D341Med (cell line): ENCODE measurements at places on chromosomes 13 and 19.

DNA sequence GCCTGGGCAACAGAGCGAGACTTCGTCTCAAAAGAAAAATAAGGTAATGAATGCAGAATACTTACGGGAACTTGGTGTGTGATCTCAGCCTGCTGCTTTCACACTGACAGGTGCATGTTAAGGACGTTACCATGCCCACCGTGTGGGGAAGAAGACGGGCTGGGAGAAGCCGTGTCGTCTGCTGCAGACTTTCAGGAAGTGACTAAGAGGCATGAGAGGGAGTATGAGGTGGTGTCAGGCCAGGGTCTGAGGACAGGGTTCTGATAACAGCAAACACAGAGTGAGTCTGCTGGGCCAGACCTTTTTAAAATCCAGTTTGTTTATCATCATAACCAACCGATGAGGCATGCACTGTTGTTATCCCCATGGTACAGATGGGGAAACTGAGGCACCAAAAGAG is 13.6 kb upstream of the GALP start:
- no peak for DNase-seq

- no peak for DNase-seq
Observed at GRCh38 chr19:3518659-3519058, 12.5 kb downstream of the FZR1 start.

DNA sequence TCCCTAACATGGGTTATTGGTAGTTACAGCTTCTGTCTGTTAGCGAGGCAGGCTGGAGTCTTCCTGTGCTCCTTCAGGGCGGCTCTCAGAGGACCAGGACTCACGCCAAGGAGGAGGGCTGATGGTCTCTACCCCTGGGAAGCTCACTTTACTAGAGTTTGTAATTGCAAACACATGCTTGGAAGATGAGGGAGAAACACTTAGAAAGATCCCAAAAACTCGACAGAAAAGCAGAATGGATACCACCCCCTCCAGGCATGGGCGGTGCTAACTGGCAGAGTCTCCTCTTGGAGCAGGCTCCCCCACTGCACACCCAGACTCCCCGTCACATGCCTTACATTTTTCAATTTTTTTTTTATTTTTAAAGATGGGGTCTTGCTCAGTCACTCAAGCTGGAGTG is 62.0 kb downstream of the PARP4 start:
- no peak for DNase-seq

DNA sequence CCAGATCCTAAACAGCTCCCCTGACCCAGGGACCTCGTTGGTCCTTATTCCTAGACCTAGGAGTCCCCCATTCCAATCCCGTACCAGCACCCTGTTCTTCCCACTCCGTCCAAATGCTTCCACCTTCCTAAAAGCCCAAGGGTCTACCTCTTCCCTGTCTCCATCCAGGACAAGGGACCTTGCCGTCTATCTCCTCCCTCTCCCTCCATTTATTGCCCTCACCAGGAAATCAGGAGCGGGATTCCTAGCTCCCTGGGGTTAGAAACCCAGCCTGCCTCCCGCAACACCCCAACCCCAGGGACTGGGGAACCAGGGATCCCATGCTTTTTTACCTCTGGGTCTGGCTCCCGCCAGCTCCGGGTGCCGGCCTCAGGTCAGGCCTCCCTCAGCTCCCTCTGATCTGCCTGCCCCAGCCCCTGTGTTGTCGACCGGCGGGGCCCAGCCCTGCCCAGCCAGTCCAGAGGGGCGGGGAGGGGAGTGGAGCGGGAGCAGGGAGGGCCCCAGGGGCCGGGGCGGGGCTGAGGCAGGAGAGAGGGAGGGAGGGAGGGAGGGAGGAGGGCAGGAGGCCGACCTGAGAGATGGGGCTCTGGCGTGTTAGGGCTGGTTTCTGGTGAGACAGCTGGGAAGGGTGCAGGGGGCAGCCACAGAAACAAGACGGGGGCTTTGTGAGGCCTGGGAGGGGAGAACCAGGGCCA is at the start of gene B3GNT8:
Gene B3GNT8, minus strand, starts transcription at position 423 of the 695 bp plus-strand sequence. CDS start 596 bp downstream, outside the sequence.
- DNase-seq: no peak

- DNase-seq: no peak
Observed at GRCh38 chr13:46995874-46996273, 99.0 kb upstream of the HTR2A start.
